ENCODE measurements at places on chromosomes 12 and 14.

DNA sequence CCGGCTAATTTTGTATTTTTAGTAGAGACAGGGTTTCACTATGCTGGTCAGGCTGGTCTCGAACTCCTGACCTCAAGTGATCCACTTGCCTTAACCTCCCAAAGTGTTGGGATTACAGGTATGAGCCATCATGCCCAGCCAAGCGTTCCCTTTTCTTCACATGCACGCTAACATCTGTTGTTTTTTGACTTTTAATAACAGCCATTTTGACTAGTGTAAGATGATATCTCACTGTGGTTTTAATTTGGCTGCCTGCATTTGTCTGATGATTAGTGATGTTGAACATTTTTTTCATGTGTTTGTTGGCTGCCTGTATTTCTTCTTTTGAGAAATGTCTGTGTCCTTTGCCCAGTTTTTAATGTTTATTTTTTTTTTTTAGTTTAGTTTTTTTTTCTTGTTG, 10.2 kb upstream of the YARS2 start:
- peak; percentile 98 for DNase-seq

DNA sequence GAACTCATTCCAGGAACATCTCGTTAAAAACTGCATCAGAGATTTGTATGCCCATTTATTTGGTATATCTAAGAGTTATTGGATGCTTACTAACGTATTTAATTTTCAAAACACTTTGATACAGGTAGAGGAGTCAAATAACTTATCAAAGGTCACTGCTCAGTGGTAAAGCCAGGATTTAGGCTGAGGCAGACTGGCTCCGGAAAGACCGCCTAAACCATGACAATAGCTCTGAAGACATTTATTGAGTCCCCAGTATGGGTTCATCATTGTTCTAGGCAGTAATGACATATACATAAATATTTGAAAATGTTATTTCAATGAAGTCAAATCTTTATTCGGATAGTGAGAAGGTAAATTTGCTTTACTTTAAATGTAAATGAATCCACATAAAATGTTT, 30.3 kb downstream of the WBP11 start:
- no peak for DNase-seq

GRCh38 chr12:80264386-80264785, 165.0 kb downstream of the OTOGL start:
- no peak for DNase-seq

- DNase-seq: no peak
Measured at GRCh38 chr14:28102814-28103213, 663.8 kb upstream of the FOXG1 start.

DNA sequence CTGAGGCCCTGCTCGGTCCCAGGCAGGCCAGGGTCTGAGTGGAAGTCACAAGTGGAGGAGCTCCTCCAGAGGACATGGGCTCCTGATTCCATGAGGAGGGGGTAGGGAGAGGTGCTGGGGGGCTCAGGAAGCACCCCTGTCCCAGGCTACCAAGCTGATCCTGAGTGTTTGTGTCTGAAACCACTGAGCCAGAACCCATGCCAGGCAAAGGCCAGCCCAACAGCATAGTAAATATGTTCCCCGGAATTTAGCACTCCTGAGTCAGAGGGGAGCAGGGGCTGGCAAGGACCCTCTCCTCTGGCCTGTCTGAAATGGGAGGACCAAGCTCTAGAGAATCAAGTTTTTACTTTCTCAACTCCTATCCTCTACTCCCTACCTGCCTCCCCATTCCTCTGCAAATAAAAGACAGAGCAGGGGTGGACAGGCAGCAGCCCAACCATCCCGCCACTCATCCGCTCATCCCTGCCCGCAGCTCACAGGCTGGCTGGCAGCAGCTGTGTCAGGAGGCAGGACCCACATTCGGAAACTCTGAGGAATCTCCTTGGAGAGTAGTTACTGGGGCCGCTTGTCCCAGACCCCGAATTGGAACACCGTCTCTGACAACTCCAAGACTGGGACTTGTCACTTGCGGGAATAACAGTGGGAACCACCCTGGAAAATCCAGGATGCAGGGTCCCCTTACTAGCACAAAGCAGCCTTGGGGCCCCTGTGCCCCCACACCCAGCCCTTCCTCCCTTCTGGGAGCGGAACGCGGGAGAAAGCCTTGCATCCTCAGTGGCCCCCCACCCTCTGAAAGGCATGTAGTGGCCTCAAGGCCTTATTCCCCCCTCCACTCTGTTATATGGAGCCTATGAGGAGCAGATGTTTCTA, 102.5 kb downstream of the ZFP36L1 start:
- no peak for DNase-seq

DNA sequence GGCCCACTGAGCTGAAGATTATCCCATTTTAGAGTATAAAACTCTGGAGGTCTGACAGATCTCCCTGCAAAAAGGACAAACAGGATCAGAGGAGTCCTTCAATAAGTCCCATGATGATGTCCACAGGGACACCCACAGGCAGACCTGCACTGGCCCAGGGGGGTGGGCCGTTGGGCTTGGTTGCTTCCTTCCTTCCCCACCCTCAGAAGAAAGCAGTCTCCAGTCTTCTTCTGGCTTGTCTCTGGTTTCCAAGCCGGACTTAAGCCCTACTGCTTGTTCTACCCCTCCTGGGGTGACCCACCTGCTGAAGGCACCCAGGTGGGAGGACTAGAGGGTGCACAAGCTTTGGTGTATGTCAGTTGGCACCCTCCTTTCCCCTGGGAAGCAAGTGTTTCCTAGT, 209.0 kb downstream of the ANO2 start:
- DNase-seq: no peak

GRCh38 chr12:131923260-131923659, 5.8 kb upstream of the PUS1 start:
- peak; percentile 28 for DNase-seq

- DNase-seq: peak; percentile 72
Measured at GRCh38 chr12:108640802-108641445, 7.2 kb upstream of the SELPLG start.

DNA sequence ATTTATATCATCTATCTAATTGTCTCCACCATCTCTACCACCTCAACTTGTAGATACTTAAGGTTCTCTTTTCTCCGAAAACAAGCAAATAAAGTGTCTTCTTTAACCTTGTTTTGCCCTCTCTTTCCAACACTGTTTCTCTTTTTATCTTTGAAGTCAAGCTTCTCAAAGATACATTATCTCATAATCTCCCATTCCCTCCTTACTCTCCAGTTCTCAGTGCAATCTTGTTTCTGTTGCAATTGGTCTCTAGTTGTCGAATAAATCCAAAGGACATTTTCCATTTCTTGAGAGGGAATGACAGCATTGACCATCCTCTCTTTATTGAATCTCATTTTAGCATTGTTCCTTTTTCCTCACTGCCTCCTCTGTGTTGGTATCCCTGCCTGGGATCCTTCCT, 383.3 kb downstream of the SOX5 start:
- DNase-seq: no peak

DNA sequence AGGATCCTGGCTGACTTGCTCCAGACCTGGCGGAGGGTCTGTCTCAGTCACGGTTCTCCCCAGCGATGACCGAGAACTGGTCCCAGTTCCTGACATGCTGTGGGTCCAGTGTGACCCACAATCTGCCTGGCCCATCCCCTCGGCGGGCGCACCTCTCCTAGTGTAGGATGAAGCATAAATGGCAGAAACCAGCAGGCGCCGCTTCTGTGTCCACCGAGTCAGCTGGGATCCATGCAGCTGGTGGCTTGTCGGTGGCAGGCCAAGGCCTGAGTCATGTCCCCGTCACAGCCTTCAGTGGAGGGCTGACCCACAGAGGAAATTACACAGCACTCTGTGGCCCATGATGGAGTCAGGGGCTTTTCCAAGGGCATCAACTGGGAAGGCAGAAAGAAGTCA, 38.5 kb downstream of the NFKBIA start:
- DNase-seq: no peak

- DNase-seq: no peak
Measured at GRCh38 chr14:51727526-51727925, 75.8 kb downstream of the FRMD6 start.

DNA sequence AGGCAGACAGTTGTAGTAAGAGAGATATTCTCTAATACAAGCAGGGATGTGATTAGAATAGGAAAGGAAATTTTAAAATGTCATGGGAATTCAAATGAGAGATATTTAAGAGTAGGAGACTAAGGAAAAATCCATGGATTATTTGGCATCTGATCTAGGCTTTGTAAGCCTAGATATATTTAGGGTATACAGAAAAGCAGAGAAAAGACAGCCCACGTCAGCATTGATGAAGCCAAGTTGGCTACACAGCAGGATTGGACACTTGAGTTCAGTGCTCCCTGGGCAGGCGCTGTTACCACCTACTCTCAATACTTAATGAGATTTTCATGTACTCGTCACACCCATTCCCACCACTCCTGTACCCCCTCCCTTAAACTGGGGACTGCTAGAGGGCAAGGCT, 1.7 kb upstream of the KCNJ8 start:
- no peak for DNase-seq

DNA sequence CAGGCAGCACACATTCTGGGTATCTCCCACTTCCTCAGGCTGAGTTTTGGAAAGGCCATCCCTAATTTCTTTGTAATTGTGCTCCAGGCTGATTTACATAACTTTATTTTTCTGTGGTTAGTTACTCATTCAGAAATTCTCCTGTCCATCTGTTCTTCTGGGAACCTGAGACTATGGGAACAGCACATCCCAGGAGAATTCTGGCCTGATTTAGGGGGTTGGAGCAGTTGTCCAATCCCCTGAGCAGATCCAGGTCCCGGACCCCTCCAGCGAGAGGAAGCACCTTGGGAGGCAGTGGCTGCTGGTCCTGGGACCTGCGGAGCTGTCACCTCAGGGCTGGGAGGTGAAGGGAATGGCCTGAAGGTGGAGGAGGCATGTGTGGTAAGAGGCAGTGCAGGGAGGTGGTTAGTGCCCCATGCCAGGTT, 40.4 kb downstream of the TSPAN9 start:
- peak; percentile 91 for DNase-seq

GRCh38 chr12:69149270-69149669, 90.1 kb upstream of the CPSF6 start:
- DNase-seq: no peak

DNA sequence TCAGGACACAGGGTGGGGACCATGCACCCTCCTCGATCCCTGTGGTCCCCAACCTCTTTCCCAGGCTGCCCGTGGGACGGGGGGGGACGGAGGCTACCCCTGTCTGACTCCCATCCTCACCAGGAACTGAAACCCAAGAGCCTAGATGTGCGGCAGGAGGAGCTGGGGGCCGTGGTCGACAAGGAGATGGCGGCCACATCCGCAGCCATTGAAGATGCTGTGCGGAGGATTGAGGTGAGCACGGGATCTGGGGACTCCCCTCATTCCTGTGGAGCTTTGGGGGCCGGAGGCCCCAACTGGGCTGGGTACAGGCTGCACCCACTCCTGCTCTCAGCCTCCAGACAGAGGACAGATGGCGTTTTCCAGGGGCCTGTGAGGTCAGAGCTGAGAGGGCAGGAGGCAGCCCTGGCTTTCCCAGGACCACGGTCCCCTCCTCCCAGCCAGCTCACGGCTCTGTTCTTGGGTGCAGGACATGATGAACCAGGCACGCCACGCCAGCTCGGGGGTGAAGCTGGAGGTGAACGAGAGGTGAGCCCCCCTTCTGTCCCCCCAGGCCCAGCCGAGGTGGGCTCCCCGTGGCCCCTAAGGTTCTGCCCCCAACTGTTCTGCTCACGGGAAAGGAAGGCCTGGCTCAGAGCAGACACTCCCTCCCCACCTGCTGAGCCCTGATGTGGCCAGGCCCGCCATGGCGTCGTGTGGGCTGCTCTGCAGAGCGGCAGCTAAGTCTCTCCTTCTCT, 24.2 kb downstream of the HIP1R start:
- no peak for DNase-seq

GRCh38 chr14:23623962-23624361, 12.2 kb upstream of the DHRS2 start:
- DNase-seq: no peak

DNA sequence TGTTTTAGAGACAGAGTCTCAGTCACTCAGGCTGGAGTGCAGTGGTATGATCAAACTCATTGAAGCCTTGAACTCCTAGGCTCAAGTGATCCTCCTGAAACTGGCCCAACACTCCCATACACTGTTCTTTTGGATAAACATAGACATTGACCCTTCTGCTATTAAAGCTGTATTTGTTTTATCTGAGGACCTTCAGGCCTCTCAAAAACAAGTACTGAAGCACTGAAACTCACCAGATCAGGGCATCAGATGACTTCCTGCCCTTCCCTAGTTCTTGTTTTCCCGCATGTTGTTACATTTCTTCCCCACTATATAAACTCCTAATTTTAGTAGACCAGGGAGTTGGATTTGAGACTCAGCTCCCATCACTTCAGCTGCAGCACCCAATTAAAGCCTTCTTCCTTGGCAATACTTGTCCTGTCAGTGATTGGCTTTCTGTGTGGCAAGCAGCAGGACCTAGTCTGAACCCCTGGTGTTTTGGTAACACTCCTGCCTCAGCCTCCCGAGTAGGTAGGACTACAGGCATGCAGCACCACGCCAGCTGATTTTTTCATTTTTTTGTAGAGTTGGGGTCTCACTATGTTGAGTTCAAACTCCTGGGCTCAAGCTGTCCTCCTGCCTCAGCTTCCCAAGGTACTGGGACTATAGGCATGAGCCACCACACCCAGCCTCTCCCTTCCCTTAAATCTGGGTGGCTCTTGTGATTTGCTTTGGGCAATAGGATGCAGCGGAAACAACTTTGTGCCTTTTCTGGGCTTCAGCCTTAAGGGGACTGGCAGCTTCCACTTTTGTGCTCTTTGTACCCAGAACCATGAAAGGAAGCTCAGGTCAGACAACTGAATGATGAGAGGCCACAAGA, 12.5 kb upstream of the IFT81 start:
- DNase-seq: no peak

DNA sequence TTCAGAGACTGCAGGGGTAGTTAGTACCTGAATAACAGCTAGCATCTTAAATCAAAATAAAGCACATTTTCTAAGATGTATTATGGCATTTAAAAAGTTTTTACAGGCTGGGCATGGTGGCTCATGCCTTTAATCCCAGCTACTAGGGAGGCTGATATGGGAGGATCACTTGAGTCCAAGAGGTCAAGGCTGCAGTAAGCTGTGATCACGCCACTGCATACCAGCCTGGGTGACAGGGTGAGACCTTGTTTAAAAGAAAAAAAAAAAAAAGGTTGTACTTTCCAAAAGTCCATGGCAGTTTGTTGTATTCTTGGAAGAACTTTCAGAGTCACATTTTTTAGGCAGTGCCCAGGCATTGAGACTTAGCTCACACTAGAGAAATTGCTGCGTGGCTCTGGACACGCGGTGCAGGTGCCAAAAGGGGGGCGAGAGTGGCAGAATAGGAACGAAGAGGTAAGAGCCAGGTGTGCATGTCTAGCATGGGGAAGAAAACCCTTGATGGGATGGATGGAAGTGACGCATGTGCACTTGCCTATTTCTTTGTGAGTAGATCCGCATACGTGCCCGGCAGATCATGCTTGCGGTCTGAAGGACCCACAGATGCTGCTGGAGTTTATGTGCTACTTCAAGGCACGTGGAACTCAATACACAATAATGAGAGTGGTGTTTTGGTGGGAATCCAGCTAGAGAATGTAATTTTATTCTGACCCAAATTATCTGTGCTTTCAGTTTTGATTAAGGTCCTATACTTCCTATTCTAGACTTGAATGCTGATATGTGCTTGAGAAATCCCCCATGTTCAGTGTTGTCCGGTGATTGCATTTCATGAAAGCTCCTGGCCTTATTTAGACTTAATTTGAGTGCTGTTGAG, 11.9 kb downstream of the ANKRD13A start:
- DNase-seq: no peak

- DNase-seq: no peak
Measured at GRCh38 chr14:79017561-79017960, 847.4 kb downstream of the NRXN3 start.

All from NCI-H2171 treated with DMSO at 0.1 percent for 48 hours (cell line).